ENCODE measurements at places on chromosomes 1 and 21.

- DNase-seq = no peak
Observed at GRCh38 chr1:162088281-162088969, 18.9 kb downstream of the NOS1AP start.

GRCh38 chr1:115432061-115432460 is 94.0 kb upstream of the NGF start:
- no peak for DNase-seq

- DNase-seq = no peak
Observed at GRCh38 chr21:35168735-35169134, 119.6 kb upstream of the RUNX1 start.

DNA sequence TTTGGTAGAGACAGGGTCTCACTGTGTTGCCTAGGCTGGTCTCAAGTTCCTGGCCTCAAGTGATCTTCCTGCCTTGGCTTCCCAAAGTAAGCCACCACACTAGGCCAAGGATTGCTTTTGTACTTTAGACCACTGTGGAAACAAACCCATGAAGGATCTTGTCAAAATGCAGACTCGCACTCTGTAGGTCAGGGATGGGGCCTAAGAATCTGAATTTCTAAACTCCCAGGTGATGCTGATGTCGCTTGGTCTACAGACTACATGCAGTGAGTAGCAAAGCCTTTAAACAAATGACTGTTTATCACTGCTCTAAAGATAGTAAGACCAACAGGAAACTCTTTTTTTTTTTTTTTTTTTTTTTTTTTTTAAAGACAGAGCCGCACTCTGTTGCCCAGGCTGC is 54.1 kb upstream of the MUTYH start:
- DNase-seq = no peak

DNA sequence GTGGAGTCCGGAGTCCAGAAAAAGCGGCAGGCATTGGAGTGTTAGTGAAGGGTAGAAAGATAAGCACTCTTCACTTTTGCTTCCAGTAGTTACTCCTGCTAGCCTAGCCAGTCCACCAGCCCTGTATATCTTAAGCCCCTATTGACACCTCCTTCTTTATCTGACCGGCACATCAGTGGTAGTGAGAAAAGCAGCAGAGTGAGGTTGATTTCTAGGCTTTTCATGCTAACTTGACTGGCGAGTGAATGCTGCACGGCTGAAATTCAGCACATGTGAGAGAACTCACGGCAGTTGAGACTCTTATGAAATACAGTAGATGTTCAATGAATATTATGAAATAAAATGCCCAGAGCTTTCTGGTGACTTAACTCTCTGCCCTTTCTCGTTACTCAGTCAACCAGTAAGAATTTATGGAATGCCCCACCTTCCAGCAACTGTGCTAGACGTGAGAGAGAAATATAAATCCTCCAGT is 128.2 kb downstream of the CACHD1 start:
- no peak for DNase-seq
